Type B pancreatic cell (in vitro differentiated cells): ENCODE measurements at places on chromosomes 4 and X. TPM values are rescaled to one million over a fixed set of nuclear protein-coding genes. Genes with fewer than 3 reads are reported as not detected.
A peak's percentile ranks its signal among the peaks of the same experiment; 100 is the strongest.

The FRAS1 gene
- total RNA-seq: 33.1 and 37.7 TPM in 2 replicates

The GPR34 gene
- total RNA-seq: not detected in 2 replicates

The CXCL1 gene
- 3.8 and 5.7 TPM in 2 replicates for total RNA-seq

The GPR143 gene
- 4.7 TPM in 2 replicates for total RNA-seq

The GNRHR gene
- not detected in 2 replicates for total RNA-seq

DNA sequence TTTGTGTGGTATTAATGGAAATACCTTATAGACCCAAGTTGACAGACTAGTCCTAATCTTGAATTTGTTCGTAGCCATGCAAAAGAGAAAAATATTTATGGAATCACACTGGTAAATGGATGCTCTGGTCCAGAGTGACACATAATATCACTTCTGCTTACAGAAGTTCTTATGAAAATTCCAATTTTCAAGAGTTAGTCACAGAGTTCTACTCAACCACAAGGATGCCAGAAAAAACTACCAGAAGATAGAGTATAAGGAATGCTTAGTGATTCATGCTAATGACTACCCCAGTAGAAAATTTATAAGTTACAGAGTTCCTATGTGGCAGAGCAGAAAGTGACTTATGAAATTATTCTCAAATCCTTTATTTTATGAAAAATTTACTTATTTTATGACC, 1384.8 kb downstream of the FAM133A start:
- H3K27ac ChIP-seq: no peak overlapping the region
- no peak overlapping the region for H3K4me3 ChIP-seq
- H3K27me3 ChIP-seq: no peaks in the 10 kb centered on the region
- no peaks in the 10 kb centered on the region for H3K4me1 ChIP-seq
- DNase-seq: no peak

- H3K36me3 ChIP-seq: no peaks in the 10 kb centered on the region
- no peak for DNase-seq
- H3K27me3 ChIP-seq: no peaks in the 10 kb centered on the region
These were observed 51.7 kb downstream of the ADGRG2 start for GRCh38 chrX:19070555-19070994.

GRCh38 chr4:184955636-184956035, 62.7 kb upstream of the HELT start:
- H3K4me1 ChIP-seq: peaks cover 23% of the 10 kb centered on the region
- H3K36me3 ChIP-seq: no peaks in the 10 kb centered on the region
- H3K4me3 ChIP-seq: no peak overlapping the region
- H3K27ac ChIP-seq: no peak overlapping the region
- DNase-seq: peak; percentile 51
- H3K27me3 ChIP-seq: peaks cover 10% of the 10 kb centered on the region

DNA sequence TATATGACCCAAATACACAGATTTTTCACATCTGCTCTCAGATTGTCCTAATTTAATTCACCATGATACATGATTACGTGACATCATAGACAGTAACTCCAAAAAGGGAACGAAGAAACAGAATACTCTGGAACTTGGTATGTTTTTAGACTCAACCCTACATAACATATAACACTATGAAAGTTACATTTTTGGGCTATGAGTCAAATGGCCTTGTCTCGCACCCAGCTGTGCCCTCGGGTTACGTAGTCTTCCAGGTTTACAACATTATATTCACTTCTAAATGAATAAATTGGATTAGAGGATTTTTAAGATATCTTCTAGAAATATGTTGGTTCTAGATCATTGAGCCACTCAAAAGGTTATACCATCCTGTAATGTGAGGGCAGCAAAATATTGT, 2089.6 kb upstream of the TENM3 start:
- H3K36me3 ChIP-seq: no peaks in the 10 kb centered on the region
- no peak overlapping the region for H3K27ac ChIP-seq
- no peak for DNase-seq
